Smooth muscle cell of the coronary artery (primary cell): ENCODE measurements at places on chromosomes 7 and 10. TPM values are rescaled to one million over a fixed set of nuclear protein-coding genes. Genes with fewer than 3 reads are reported as not detected.

DIP2C gene
- 9.5 and 24.9 TPM in 2 replicates for total RNA-seq

PVRIG gene
- not detected in 2 replicates for total RNA-seq

NUTM2D gene
- total RNA-seq: 0.82 and 1.4 TPM in 2 replicates

ANKRD2 gene
- total RNA-seq: 0.15 and 0.59 TPM in 2 replicates

OPALIN gene
- total RNA-seq: not detected in 2 replicates

ITIH5 gene
- total RNA-seq: 0.08 and 3.6 TPM in 2 replicates

FZD8 gene
- 5.6 and 34.9 TPM in 2 replicates for total RNA-seq
